ENCODE measurements at places on chromosomes 7 and 10.

GRCh38 chr10:133158756-133159610, 1.0 kb upstream of the KNDC1 start:
- DNase-seq: no peak

DNA sequence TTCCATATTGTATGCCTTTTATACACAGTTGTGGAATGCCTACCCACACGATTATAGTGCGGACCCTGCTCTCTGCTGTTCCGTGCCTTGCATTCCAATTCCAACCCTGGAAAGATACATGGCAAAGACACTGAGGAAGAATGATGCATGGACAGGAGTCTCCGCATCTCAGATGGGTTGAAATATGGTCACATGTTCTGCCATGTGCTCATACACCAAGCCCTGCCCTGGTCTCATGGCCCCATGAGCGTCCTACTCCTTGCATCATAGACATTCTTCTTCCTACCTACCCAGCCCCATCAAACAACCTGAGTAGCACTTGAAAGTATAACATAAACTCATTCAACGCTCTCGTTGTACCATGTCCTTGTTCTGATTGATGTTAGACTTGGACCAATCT, 6.3 kb downstream of the SLC39A12 start:
- DNase-seq: no peak

DNA sequence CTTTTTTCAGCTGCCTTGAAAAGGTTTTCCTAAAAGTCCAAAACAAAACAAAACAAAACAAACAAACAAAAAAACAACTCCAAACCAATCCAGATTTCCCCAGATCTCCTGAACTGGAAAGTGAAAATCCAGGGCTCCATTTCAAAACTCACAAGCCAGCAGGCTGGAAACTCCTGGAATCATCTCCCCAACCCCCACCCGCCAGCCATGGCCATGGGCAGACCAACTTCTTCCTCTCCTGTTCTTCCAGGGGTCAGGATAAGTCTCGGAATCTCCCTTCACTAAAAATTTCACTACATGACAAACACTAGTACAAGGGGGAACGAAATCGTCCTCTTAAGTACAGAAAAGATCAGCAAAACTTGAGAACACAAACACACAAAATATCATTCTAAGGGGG, 40.4 kb downstream of the GNA12 start:
- DNase-seq: no peak

- no peak for DNase-seq
Measured at GRCh38 chr10:96470116-96470743, 43.5 kb downstream of the TLL2 start.

DNA sequence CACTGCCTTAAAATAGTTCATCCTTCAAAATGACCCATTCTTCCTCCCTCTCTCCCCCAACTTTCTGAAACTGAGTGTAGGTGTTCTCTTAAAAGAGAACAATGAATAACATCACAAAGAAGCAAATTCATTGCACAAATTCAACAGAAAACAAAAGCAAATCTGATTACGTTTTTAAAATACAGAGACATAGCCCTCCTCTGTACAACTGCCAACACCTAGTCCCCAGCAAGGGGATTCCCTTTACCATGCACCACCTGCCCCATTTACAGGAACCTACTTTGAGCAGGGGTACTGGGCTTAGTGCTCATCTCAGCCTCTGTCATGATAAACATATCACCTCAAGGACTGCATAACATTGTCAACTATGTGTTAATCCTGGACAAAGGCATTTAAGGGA, 302.8 kb upstream of the AOAH start:
- DNase-seq: no peak

DNA sequence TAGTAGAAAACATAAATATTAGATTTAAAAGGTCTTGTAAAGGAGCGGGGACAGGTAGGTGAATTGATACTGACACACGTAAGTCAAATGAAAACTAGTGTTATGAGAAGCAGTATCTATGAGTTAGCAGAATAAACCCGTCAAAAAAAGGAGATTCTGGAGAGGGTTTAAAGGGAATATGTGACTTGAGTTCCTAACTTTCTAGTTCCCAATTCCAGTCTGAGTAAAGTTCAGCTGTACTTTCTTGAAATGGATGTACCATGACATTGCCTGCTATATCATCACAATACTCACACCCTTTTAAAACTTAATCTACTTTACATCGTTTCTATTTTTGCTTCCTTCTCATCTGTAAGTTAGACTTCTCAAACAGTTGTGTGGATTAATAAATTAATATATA, 122.2 kb downstream of the NRBF2 start:
- DNase-seq: no peak

DNA sequence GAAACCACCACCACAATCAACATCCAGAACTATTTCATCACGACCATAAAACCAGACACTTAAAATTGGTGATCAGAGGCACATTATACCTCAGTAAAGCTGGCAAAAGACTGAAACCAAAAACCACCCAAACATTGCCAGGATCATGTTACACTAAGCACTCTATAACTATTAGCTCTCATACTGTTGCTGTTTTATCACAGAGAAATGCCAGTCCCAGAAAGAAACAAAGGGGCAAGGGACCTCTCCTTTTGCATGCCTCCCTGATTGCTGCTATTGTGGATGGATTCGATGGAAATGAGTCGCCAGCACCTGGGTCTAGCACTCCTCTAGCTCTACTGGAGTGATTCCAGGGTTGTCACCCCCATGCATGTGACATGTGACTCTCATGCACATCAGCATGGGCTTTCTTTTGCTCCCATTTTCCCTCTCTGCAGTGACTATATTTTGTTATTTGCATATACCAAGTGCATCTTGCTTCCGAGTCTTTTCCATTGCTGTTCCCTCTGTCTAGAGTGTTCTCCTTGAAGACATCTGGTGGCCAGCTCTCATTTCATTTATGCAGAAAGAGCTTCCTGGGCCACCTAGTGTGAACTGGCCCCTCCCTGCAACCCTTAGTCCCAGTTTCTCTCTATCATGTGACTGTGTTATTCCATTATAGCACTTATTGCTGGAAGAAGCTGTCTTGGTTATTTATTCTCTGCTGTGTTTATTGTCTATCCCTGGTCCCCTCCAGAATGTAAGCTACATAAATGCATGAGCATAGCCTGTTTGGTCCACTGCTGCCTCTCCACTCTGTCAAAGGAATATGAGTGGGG, 300.6 kb downstream of the PLXNA4 start:
- DNase-seq: no peak

GRCh38 chr7:107922886-107923285, 31.9 kb downstream of the DLD start:
- no peak for DNase-seq

GRCh38 chr7:106752367-106752766, 91.4 kb upstream of the CCDC71L start:
- DNase-seq: no peak

GRCh38 chr7:1925973-1926907, 256.2 kb downstream of the ELFN1 start:
- no peak for DNase-seq
